Esophagus mucosa (tissue), 1 donor: ENCODE measurements at places on chromosomes 12 and 14.
A peak's percentile ranks its signal among the peaks of the same experiment; 100 is the strongest.

DNA sequence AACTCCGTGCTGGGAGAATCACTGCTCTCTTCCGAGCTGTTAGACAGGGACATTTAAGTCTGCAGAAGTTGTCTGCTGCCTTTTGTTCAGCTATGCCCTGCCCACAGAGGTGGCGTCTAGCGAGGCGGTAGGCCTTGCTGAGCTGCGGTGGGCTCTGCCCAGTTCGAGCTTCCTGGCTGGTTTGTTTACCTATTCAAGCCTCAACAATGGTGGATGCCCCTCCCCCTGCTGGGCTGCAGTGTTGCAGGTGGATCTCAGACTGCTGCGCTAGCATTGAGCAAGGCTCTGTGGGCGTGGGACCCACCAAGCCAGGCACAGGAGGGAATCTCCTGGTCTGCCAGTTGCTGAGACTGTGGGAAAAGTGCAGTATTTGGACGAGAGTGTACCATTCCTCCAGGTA, 43.7 kb downstream of the GPR137C start:
- ATAC-seq: no peak

GRCh38 chr14:49008363-49008762, 577.8 kb downstream of the RPS29 start:
- ATAC-seq: no peak

- ATAC-seq: no peak
Observed at GRCh38 chr14:39773387-39774126, 341.3 kb upstream of the FBXO33 start.

- no peak for ATAC-seq
Observed at GRCh38 chr12:42766754-42767153, 177.2 kb upstream of the PRICKLE1 start.

GRCh38 chr14:93720076-93720815, 68.0 kb downstream of the PRIMA1 start:
- ATAC-seq: no peak

- ATAC-seq: no peak
Observed at GRCh38 chr14:55715889-55716288, 135.9 kb downstream of the KTN1 start.

- ATAC-seq: peak; percentile 68
Observed at GRCh38 chr14:80959496-80959895, 4.1 kb downstream of the TSHR start.

DNA sequence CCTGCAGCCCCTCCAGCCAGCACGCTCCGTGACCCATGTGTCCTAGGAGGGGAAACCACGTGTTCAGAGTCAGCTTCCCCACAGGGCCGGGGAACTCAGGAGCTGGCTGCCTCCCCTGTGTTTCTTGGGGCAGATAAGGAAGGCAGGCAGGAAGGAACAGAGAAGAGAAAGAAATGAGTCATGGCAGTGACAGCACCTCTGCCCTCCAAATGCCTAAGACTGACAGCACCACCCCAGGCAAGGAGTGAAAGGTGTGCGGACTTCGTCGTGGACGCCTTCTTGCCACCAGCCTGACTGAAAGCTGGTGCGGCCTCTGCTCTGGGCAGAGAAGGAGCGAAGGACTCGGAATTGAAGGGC, 167.0 kb upstream of the FKBP4 start:
- peak; percentile 34 for ATAC-seq

GRCh38 chr12:122749569-122750332, 2.9 kb upstream of the DENR start:
- no peak for ATAC-seq

DNA sequence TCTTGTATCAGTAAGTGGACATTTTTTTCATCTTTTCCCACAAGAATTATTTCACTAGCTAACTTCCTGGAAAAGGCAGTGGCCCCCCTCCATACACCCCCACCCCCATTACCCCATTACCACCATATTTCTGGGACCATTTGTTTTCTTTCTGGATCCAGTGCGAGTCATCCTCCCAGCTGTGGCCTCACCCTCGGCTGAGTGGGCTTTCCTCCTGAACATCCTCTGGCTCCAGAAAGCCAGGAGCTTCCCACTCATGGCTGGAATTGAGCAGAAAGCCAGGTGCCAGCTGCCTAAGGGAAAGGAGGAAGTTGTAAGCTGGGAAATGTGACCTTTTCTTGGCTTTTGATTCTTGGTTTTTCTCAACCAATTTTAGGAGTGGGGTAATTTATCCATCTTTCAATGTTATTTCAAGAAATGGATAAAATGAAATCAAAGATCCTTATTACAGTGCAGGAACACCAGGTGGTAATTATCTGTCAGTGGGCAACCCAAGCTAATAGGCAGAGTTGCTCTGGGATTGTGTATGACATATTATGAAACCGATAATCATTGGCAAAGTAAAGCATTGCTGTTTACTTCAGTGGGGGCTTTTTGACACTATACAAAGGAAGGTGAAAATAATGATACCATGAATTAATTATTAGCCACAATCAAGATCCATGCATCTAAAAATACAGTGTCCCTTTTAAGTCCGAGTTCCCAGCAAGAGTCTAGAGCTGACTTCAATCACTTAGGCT, 124.6 kb downstream of the KICS2 start:
- no peak for ATAC-seq

DNA sequence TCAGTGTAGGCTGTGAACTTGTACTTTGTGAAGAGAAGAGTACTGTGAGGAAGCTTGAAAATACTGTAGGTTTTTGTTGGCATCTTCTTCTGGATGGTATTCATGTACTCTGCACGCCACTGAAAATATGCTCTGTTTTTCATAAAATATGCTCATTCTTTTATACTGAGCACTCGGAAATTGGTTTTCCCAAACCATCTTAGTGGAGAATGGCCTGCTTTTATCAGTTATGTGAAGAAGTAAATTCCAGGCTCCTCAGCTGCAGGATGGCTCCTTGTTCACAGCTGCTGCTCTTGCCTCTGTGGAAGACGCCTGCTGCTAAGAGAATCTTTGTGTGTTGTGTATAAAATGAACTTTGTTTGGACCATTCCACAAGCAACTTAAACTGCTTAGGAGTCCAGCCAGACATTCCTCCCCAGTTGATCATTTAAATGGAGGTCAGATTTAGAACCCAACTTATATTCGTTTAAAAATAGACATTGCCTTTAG, 443.5 kb upstream of the RGS6 start:
- no peak for ATAC-seq

DNA sequence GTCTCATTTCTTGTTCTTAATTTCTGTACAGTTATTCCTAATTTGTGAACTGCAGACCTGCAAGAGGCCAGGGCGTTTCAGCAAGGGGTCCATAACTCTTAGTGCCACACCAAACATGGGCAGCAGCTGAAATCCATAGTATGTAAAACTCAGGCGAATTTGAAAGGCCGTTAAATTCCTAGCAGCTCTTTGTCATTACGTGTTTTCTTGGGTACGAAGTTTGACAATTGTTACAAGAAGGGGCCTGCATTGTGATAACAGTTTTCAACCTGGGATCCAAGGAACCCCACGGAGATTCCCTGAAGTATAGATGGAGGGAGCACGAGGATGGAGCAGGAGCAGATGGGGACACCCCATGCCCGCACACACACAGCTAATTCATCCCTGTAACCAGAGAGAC, 288.0 kb downstream of the ZFP36L1 start:
- no peak for ATAC-seq

DNA sequence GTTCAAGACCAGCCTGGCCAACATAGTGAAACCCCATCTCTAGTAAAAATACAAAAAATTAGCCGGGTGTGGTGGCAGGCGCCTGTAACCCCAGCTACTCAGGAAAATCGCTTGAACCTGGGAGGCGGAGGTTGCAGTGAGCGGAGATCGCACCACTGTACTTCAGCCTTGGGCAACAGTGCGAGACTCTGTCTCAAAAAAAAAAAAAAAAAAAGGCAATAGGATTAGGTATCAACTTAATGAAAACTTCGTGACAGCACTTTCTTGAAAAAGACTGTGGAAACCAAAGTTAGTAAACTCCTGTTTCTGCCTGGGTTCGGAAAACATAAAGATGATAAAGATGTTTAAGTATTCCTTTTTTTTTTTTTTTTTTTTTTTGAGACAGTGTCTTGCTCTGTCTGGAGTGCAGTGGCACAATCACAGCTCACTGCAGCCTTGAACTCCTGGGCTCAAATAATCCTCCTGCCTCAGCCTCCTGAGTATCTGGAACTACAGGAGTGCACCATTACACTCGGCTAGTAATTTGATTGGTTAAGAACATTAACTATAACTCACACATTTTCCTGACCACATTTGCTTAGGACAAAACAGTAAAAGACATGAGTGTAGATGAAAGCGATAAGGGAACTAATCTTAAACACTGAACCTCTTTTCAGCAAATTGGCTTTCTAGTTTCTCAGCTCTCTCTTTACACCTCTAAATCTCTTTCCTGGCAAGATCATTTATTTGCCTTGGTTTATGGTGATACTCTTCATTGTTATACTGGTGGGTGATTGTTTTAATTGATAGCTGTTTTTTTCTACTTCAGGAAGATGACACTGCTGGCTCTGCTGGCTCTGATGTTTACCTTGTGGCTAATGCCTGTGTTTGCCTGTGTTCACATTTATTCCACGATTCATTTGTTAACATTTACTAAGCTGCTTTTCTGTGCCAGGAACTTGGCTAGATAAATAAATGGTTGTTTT, 15.8 kb downstream of the HIF1A start:
- no peak for ATAC-seq

DNA sequence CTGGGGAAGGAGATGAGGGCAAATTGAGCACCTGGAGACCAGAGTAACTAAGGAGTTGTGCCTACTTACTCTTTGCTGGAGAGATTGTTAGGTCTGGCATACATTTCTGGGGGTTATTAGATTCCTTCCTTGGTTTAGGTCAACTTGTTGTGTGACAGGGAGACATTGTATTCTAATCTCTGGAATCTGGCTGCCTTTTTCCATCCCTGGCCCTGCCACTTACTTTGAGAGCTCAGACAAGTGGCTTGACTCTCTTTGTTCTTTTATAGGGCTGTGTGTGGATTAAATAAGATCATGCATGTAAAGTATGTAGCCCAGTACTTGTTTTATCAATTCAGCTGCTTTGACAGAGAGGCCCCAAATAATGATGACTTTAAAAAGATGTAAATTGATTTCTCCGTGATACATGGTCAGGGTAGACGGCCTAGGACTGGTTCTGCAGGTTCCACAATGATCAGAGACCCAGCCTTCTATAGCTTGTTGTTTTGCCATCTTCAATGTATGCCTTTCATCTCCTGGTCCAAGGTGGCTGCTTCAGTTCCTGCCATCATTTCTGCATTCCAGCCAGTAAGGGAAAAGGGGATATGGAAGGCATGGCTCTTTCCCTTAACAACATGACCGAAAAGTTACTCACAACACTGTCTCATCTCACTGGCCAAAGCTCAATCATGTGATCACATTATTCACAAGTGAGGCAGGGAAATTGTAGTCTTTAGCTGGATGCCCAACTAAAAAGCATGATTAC, 72.6 kb downstream of the CHST11 start:
- no peak for ATAC-seq

DNA sequence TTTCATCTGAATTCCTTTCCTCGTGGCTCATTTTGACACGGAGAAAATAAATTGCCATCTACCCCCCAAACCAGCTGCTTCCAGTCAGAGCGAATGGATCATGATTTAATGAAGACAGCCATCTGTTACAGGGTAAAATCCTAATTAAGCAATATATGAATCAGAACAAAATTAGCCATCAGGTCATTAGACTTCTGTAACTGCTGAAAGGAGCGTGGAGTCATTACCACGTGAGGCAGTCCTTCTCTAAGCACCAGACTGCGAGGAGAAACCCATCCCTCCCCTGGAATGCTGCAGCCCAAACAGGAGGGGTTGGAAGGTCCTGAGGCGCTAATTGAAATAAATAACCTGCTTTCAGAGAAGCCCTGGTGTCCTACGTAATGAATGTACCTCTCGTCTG, 51.1 kb upstream of the TCL1A start:
- ATAC-seq: no peak

GRCh38 chr14:104709387-104710039, 14.5 kb upstream of the ADSS1 start:
- ATAC-seq: no peak

- ATAC-seq: peak; percentile 71
Observed at GRCh38 chr12:97308576-97309198, 153.9 kb upstream of the RMST start.

- no peak for ATAC-seq
Observed at GRCh38 chr14:39232554-39233415, 930 bp upstream of the MIA2 start.

- ATAC-seq: no peak
Observed at GRCh38 chr12:45794422-45794821, 64.9 kb downstream of the ARID2 start.

- ATAC-seq: peak; percentile 92
Observed at GRCh38 chr12:108838194-108839017, 19.0 kb downstream of the SSH1 start.

DNA sequence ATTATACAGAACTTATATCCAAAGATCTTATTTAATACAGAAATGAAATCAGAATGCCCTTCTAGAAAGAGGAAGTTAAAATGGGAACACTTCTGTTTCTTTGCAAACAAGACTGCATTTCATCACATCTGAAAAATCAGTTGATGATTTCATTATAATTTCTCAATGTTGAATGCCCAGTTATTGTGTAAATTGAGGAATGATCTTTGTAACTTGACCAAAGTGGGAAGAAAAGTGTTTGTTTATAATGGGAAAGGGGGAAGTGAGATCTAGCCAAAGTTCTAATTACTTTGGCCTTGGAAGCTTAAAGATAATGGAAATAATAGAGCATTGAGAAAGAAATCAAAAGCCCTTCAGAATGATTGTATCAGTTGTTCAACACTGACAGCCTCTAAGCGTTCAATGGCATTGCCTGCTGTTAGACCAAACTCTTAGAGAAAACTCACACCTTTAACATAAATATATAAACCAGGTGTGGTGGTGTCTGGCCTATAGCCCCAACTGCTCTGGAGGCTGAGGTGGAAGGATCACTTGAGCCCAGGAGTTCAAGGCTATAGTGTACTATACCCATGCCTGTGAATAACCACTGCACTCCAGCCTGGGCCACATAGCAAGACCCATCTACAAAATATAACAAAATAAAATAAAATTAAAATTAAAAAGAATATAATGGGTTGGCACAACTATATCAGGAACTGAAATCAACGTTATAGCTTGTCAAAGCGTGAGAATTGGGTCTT, 9.9 kb upstream of the LYZ start:
- no peak for ATAC-seq

GRCh38 chr14:73785336-73785833, 66.2 kb upstream of the PTGR2 start:
- ATAC-seq: peak; percentile 9

DNA sequence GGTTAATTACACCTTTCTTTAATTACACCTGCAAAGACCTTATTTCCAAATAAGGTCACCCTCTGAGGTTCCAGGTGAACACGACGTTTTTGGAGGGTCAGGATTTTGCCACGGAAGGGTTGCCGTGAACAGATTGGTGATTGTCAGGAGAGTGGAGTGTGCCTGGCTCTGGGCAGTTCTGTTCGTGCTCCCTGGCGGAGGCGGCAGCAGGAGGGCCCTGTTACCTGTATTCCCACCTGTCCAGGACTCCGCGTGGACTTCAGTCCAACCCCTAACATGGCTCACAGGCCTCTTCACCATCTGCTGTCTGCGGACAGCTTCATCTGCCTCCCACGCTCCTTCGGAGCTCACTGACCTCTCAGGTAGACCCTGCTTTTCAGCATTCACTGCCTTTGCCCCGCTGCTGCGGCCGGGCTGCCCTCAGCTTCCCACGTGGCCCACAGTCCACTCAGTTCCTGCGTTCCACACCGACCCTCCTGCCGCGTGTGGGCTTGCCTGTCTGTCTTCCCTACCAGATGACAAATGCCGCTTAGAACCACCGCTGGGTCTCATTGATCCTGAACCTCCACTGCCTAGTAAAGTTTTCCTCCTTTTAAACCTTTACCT, 187.5 kb upstream of the DIO3 start:
- no peak for ATAC-seq

GRCh38 chr12:95674631-95675030, 115.9 kb downstream of the NTN4 start:
- no peak for ATAC-seq

GRCh38 chr12:53866727-53867126, 71.9 kb upstream of the HOXC13 start:
- ATAC-seq: no peak
